ENCODE measurements at places on chromosomes 6 and 20.
A peak's percentile ranks its signal among the peaks of the same experiment; 100 is the strongest.

DNA sequence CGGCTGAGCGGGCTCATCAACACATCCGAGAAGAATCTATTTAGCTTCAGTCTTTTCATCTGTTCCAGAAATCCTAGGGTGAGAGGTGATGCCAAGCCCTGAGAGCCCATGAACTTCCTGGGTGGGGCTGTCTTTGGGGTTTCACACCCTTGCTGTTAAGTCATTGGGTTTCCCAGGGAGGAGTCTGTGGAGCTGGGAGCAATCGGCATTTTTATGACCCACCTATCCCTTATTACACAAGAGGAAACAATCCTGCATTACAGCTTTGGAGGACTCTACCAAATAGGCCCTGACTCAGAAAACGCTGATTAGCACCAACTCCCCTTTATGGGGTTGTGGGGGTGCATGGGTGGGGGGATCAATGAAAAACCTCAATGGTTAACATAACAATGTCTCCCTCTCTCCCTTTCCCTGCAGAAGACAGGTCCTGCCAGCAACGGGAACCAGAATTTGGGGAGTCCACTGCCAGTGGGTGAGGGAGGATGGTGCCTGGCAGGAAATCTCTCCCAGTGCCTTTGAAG is 46.3 kb downstream of the EZR start:
- DNase-seq, result peak; percentile 35

GRCh38 chr20:57440678-57441509 is 49.7 kb downstream of the RBM38 start:
- DNase-seq, result peak; percentile 33

DNA sequence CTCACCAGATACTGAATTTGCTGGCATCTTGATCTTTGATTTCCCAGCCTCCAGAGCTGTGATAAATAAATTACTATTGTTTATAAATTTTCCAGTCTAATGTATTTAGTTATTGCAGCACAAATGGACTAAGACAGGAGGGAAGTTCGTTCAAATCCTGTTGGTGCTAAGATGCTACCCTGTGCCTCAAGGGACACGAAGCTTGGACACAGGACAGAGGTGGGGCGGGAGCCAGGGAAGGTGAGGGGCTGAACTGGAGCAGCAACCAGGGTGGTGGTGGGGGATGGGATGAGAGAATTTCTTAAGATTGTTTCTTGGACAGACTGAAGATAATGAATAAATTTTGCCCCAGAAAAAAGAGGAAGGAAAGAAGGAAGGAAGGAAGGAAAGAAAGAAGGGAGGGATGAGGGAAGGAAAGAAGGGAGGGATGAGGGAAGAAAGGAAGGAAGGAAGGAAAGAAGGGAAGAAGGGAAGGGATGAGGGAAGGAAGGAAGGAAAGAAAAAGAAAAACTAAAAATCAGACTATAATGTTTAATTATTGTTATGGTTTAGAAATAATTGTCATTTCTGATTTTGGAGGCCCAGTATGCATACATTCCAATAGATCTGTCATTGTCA is 127.2 kb downstream of the CDC5L start:
- DNase-seq, result no peak

- DNase-seq, result no peak
Measured at GRCh38 chr20:50496773-50497385, 13.3 kb upstream of the PTPN1 start.

DNA sequence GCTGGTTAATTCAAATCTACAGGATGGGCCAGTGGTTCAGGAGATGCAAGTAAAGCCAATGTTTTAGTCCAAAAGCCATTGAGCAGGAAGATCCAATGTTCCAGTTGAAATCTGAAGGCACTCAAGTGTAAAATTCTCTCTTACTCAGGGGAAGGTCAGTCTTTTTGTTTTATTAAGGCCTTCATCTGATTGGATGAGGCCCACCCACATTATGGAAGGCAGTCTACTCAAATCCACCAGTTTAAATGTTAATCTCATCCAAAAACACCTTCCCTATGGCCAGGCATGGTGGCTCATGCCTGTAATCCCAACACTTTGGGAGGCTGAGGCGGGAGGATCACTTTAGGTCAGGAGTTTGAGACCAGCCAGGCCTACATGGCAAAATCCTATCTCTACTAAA is 31.3 kb upstream of the BEND6 start:
- no peak for DNase-seq

DNA sequence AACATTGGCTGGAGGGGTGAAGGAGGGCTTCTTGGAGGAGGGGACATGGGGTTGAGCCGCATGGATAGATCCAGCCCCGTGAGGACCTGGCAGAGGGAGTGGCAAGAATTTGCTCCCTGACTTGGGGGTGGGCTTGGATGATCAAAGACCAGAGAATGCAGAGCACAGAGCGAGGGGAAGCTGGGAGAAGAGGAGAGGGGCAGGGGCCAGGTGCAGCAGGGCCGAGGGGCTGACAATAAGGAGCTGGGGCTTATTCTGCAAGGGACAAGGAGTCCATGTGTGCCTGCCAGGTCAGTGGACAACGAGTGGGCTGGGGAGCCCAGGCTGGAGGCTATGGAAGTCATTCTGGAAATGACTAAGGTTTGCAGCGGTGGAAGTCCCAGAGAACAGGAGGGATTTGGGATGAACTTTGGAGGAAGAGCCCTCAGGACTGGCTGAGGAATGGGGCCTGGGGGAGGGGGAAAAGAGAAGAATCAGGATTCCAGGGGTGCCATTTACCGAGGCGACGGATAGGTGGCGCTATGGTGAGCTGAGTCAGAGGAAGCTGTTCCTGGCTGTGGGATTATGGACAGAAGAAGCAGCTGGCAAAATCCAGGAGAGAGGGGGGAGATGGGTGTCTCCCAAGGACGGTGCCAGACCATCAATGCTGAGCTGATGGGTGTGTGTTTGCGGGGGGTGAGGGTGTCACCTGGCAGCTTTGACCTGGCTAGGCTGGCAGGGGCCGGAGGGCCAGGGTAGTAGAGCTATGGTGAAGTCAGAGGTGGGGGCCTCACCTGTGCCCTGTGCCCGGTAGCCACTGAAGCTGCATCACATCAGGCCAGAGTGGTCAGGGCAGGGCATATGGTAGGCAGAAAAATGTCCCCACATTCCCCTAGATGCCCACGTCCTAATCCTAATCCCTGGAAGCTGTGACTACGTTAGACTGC is 7.8 kb downstream of the KCNG1 start:
- DNase-seq, result peak; percentile 69

- no peak for DNase-seq
Measured at GRCh38 chr6:78864957-78865356, 2.4 kb upstream of the IRAK1BP1 start.
